ENCODE measurements at places on chromosomes 7 and 10.

DNA sequence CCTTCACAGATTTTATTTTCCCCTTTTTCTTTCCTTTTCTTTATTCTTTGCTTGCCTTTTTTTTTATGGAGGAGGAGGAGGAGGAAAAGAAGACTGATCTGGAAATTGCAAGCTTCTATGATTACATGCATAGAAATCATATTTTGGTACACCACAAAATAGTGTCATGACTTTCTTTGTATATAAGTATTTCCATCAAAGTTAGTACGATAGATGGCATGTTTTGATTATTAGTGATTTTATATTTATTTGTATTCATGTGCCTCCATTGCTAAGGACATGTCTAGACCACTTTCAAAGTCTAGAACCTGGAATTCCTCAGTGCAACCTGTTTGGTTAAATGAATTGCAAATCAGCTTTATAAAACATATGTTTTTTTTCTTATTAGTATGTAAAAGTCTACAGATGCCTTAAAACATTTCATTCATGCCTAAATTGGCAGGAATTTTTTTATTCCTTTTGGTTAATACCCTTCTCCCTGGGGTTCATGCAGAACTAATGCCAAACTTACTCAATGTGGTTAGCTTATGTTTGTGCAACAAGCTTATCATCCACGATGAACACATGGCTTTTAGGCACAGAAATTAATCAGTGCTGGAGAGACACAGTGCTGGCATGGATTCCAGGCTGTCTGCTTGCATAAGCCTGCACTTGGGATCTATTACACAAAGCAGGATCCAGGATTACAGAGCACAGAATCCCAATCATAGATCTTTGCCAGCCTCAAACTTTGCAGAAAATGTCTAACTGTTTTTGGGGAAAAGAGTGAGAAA, 213.1 kb downstream of the CHRM2 start:
- DNase-seq, result peak; percentile 96

DNA sequence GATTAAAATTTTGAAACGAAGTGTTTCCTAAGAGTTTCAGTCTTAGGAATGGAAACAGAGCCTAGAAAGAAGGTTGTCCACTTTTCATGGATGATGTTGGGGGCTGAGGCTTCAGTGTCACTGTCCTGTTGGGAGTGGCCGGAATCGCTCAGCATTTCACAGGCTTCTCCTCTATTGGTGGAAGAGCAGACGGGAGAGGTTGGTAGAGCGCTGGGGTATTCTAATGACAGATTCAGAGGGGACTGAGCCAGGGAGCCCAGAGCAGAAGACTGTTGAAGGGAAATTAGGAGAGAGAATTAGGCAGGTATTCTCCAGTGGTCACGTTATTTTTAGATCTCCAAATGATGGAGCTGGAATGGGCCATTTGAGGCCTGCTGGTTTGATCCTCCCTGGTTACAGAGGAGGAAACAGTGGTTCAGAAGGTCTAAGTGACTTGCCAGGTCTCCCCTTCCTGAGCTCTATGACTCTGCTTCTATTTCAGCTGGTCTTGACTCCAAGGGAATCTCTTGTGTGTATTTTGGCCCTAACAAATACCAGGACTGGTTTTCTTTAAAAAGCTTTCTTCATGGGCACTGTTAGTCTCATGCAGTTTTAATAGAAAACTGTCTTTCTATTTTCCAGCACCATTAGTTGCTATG, 35.7 kb upstream of the EEPD1 start:
- DNase-seq, result no peak

- DNase-seq, result no peak
Measured at GRCh38 chr7:112511451-112512202, 30.8 kb downstream of the LSMEM1 start.

DNA sequence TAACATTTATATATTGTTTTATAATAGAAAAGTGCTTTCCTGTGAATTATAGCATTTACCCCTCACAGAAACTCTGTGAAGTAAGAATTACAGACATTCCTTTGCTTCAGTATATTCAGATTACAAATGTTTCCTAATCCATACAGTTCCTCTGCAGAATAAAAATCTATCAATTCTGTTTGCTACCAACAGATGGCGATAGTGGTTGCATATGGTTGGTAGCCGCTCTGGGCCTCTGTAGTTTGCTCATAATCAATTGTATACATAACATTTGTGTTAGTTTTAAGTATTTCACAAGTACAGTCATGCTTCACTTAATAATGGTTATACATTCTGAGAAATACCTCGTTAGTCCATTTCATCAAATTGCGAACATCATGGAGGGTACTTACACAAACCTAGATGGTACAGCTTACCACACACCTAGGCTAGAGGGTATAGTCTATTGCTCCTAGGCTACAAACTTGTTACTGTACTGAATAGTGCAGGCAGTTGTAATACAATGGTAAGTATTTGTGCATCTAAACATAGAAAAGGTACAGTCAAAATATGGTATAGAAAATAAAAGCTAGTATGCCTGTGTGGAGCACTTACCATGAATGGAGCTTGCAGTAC, 94.4 kb upstream of the STEAP4 start:
- no peak for DNase-seq

GRCh38 chr7:121041516-121042148, 53.1 kb downstream of the CPED1 start:
- no peak for DNase-seq

GRCh38 chr7:131122394-131122793, 205.3 kb upstream of the MKLN1 start:
- DNase-seq, result no peak

GRCh38 chr10:30811276-30812017, 181.9 kb upstream of the LYZL2 start:
- DNase-seq, result no peak

- no peak for DNase-seq
Measured at GRCh38 chr10:79023240-79024162, 45.3 kb upstream of the ZMIZ1 start.

- DNase-seq, result no peak
Measured at GRCh38 chr7:27917119-27917518, 177.2 kb downstream of the TAX1BP1 start.

DNA sequence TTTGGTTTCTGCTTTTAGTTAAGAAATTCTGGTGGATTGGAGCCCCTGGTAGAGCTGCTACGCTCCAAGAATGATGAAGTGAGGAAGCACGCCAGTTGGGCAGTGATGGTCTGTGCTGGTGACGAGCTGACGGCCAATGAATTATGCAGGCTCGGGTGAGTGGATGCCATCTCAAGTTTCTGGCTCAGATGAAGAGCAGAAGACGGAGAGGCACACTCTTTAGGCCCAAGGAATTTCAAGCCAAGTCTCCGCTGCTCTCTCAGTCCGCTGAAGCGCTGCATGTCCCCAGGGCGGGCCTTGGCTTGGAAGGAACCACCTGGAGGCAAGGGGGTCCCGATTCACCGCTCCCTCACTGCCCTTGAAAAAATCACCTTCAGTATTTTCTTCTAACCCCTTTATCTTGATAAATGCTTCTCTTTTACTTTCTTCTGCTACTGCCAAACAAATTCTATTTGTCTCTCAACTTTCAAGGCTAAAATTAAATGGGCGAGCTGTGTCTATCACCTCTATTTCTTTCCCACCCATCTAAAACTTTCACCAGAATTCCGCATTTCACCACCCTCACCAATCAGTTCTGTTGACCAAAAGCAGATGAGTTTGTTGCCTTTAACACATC, 74.2 kb downstream of the ARMC3 start:
- no peak for DNase-seq
